ENCODE measurements at places on chromosomes 1 and 21. TPM values are rescaled to one million over a fixed set of nuclear protein-coding genes. Genes with fewer than 3 reads are reported as not detected.

Gene HTR1D
- polyA plus RNA-seq, result not detected

Gene EXTL1
- not detected for polyA plus RNA-seq

Gene PLA2G4A
- not detected for polyA plus RNA-seq

Gene S100B
- polyA plus RNA-seq, result not detected

Gene RUNX3
- polyA plus RNA-seq, result 28.7 TPM

Gene OPN3
- polyA plus RNA-seq, result 188 TPM

Gene MROH9
- not detected for polyA plus RNA-seq

Gene HS2ST1
- 21.6 TPM for polyA plus RNA-seq

Gene ACTL8
- polyA plus RNA-seq, result not detected

Gene ERICH3
- polyA plus RNA-seq, result not detected

Gene TMEM50B
- polyA plus RNA-seq, result 36.7 TPM

Gene ANXA9
- not detected for polyA plus RNA-seq

Gene RHCE
- not detected for polyA plus RNA-seq

Gene LMX1A
- polyA plus RNA-seq, result not detected

Gene CR1L
- not detected for polyA plus RNA-seq

GRCh38 chr1:160416369-160416768 is 16.0 kb downstream of the VANGL2 start:
- H3K36me3 ChIP-seq, result no peaks in the 10 kb centered on the region
- no peak overlapping the region for H3K27ac ChIP-seq
- H3K27me3 ChIP-seq, result peaks cover 5% of the 10 kb centered on the region
- no peak for DNase-seq

- H3K4me1 ChIP-seq, result no peaks in the 10 kb centered on the region
- H3K4me3 ChIP-seq, result no peak overlapping the region
- H3K36me3 ChIP-seq, result no peaks in the 10 kb centered on the region
- no peak for DNase-seq
- no peaks in the 10 kb centered on the region for H3K27me3 ChIP-seq
Measured at GRCh38 chr1:87799451-87799850, 470.8 kb downstream of the LMO4 start.

DNA sequence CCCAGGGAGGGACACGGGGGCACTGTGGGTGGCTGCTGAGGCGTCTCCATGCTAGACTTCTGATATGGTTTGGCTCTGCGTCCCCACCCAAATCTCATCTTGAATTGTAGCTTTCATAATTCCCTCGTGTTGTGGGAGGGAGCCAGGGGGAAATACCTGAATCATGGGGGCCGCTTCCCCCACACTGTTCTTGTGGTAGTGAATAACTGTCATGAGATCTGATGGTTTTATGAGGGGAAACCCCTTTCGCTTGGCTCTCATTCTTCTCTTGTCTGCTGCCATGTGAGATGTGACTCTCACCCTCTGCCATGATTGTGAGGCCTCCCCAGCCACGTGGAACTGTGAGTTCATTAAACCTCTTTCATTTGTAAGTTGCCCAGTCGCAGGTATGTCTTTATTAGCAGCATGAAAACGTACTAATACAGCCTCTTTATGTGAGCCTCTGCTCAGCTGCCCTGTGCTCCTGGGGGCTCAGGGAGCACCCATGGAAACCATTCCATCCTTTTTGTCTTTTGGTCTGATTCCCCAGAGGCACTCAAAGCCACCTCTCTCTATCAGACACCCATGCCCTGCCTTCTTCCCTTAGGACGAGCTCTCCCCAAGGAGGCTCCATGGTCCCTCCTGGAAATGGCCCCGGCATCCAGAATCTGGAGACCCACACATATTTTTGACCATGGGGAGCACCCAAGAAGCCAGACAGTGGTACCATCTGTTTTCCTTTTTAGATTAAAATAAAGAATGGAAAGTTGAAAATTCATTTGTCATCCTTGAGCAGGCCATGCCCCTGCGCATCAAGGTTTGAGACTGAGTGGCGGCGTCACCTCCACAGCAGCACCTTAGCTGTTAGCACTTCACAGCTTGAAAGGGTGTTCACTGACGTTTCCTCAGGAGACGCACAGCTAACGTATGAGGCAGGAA is 65.9 kb upstream of the FAM20B start:
- no peaks in the 10 kb centered on the region for H3K4me1 ChIP-seq
- H3K27ac ChIP-seq, result no peak overlapping the region
- no peak for DNase-seq
- H3K27me3 ChIP-seq, result peaks cover 10% of the 10 kb centered on the region
- H3K36me3 ChIP-seq, result no peaks in the 10 kb centered on the region

DNA sequence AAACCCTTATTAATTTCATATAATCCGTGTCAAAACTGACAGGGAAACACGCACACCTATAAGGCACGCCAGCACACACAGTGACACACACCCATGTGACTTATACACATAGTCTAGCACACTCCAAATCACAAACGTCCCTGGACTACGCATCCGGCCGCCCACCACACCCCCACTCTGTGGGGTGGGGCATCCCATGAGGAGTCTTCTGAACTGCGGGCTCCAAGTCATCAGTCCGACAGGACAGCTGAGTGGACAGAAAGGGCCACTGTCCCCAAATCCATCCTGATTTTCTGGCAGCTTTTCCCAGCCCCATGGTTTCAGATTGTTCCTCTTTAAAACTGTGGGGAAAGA is 829 bp downstream of the PEA15 start:
- H3K4me3 ChIP-seq, result peak overlapping the region; percentile 95
- peak; percentile 30 for DNase-seq
- H3K27me3 ChIP-seq, result no peaks in the 10 kb centered on the region
- H3K36me3 ChIP-seq, result no peaks in the 10 kb centered on the region

- H3K4me1 ChIP-seq, result no peaks in the 10 kb centered on the region
- H3K27me3 ChIP-seq, result peaks cover 18% of the 10 kb centered on the region
- H3K27ac ChIP-seq, result no peak overlapping the region
- no peak overlapping the region for H3K4me3 ChIP-seq
- no peaks in the 10 kb centered on the region for H3K36me3 ChIP-seq
- no peak for DNase-seq
Measured at GRCh38 chr1:101587741-101588140, 350.9 kb downstream of the S1PR1 start.

DNA sequence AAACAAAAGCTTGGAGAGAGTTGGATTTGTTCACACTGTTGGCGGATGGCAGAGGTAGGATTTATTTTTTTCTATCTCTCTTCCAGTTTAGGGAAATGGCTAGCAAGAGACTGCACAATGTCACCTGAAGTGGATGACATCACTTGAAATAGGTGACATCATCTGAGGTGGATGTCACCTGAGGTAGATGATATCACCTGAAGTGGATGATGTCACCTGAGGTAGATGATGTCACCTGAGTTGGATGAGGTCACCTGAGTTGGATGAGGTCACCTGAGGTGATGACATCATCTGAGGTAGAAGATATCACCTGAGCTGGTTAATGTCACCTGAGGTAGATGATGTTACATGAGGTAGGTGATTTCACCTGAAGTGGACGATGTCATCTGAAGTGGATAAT is 413.4 kb downstream of the DSCAM start:
- H3K36me3 ChIP-seq, result no peaks in the 10 kb centered on the region
- H3K4me3 ChIP-seq, result no peak overlapping the region
- no peaks in the 10 kb centered on the region for H3K27me3 ChIP-seq

DNA sequence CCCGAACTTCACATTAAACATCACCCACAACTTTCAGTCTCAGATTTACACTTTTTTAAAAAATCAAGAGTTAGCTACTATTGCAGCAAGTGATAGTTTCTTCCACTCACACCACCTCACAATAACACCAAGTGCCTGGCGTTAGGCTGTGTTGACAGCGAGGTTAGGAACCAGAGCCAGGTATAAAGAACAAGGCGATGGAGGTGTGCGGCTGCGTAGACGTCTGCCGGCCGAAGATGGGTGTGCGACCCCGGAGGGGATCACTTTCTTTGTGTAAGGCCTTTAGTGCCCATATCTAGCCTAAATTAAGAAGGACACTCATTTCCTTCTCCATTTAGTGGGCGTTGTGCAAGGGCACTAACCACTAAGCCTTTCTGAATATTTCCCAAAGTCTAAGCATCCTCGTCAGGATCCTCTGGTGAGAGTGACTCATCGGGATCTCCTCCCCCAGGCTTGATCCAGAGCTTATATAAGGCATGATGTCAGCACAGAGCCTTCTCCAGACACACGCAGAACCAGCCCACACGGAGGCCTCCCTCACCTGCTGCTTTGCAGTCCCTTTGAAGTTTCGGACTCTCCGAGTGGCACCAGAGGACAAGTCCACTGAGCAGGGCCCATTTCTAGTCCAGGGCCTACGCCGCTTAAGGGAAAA is 11.8 kb downstream of the NHLH2 start:
- H3K36me3 ChIP-seq, result no peaks in the 10 kb centered on the region
- no peak for DNase-seq
- H3K4me3 ChIP-seq, result peak overlapping the region; percentile 76

GRCh38 chr1:41286486-41286885 is 44.4 kb upstream of the SCMH1 start:
- no peaks in the 10 kb centered on the region for H3K4me1 ChIP-seq
- peaks cover 70% of the 10 kb centered on the region for H3K27me3 ChIP-seq
- no peak overlapping the region for H3K4me3 ChIP-seq
- H3K36me3 ChIP-seq, result no peaks in the 10 kb centered on the region

GRCh38 chr1:84969489-84970250 is 27.2 kb downstream of the MCOLN2 start:
- H3K4me3 ChIP-seq, result no peak overlapping the region
- H3K4me1 ChIP-seq, result peaks cover 26% of the 10 kb centered on the region
- no peaks in the 10 kb centered on the region for H3K27me3 ChIP-seq
- no peak for DNase-seq
- H3K27ac ChIP-seq, result no peak overlapping the region
- no peaks in the 10 kb centered on the region for H3K36me3 ChIP-seq

DNA sequence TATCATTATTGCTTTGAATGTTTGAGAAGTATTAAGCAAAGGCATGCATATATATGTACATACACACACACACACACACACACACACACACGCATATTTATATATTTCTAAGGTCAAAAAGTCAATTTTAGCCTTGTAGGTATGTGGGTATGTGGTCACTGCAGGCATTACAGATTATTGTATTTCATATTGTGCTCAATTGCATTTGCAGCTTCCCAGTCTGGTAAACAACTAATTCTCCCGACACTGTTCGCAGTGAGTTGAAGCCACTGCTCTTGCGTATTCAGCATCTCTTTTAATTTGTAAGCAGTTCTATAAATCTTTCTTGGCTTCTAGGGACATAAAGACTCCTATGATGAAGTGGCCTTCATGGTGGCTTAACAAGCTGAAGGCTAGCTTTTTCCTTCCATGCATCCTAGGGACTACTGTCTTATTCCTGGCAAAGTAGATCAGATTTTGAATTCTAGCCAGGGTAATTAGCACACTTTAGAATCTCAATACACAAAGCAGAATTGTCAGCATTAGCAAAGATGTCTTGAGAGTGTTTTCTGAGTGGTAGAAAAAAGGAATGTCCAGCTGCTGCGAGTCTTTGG is 368.6 kb upstream of the NEGR1 start:
- DNase-seq, result no peak
- no peak overlapping the region for H3K27ac ChIP-seq
- no peaks in the 10 kb centered on the region for H3K27me3 ChIP-seq
- no peaks in the 10 kb centered on the region for H3K36me3 ChIP-seq
- H3K4me1 ChIP-seq, result no peaks in the 10 kb centered on the region

- no peak for DNase-seq
- H3K4me1 ChIP-seq, result peaks cover 49% of the 10 kb centered on the region
- H3K27ac ChIP-seq, result no peak overlapping the region
- no peak overlapping the region for H3K4me3 ChIP-seq
- H3K27me3 ChIP-seq, result no peaks in the 10 kb centered on the region
Measured at GRCh38 chr1:230195199-230195598, 128.2 kb downstream of the GALNT2 start.

- H3K4me1 ChIP-seq, result no peaks in the 10 kb centered on the region
- no peak overlapping the region for H3K4me3 ChIP-seq
- H3K36me3 ChIP-seq, result no peaks in the 10 kb centered on the region
Measured at GRCh38 chr1:228668553-228669241, 66.6 kb upstream of the RHOU start.

- peaks cover 23% of the 10 kb centered on the region for H3K27me3 ChIP-seq
- no peak overlapping the region for H3K4me3 ChIP-seq
- no peaks in the 10 kb centered on the region for H3K4me1 ChIP-seq
- DNase-seq, result no peak
- no peak overlapping the region for H3K27ac ChIP-seq
Measured at GRCh38 chr21:15140321-15141019, 75.7 kb upstream of the NRIP1 start.

DNA sequence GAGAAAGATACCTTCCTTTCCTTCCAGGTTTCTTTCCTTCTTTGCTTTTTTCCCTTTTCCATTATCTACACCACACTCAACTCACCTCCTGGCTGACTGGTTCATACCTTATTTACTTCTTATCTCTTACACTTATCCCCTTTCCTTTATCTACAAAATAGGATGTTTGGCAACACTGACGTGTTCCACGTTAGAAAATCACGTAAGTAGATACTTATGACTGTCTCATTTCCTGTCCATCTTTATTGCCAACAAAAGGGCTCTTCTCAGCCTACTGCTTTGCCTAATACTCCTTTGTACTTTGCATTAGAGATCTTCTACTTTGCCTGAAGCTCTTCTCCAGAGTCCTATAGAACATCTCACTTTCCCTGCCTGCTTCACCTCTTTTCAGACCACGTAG is 25.1 kb downstream of the SYNJ1 start:
- peaks cover 78% of the 10 kb centered on the region for H3K27me3 ChIP-seq
- H3K27ac ChIP-seq, result no peak overlapping the region
- H3K36me3 ChIP-seq, result peaks cover 15% of the 10 kb centered on the region
- DNase-seq, result no peak
- no peak overlapping the region for H3K4me3 ChIP-seq

- peaks cover 58% of the 10 kb centered on the region for H3K27me3 ChIP-seq
- H3K36me3 ChIP-seq, result peaks cover 5% of the 10 kb centered on the region
- DNase-seq, result peak; percentile 47
- H3K4me1 ChIP-seq, result peaks cover 4% of the 10 kb centered on the region
Measured at GRCh38 chr1:85464497-85465098, 361 bp downstream of the DDAH1 start.

DNA sequence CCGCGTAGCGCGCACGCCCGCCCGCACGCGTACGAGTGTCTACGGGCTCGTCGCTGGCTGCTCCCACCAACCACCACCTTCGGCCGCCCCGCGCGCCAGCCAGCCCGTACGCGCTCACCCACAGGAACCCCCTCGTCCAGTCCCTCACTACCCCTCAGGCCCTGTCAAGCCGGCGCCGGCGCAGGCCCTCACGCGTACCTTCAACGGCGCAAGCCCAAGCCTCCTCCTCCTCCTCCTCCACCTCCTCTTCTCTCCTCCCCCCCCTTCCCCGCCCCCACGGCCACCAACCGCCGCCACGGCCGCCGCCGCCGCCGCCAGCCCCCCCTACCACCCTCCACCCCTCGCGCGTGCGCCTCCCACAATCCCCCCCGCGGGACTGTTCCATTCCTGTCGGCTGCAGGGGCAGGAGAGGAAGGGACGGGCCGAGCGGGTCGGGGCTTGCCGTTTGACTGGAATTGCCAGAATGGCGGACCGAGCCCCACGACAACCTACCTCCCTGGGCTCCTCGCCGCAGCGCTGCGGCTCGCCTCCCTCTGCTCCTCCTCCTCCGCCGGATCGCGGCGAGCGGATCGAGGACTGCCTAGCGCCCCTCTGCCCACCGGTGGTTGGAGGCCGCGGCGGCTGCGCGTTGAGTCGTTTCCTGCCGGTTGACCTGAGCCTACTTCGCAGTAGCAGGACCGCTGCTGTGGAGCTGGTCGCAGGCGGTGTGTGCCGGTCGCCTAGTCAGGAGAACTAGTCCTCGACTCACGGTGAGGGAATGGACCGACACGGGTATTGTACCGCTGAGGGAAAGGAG is at the start of gene ASH1L:
TSS of gene ASH1L (minus strand) at position 223 of the 796 bp plus-strand sequence. CDS start 41,284 bp downstream, outside the sequence.
- no peaks in the 10 kb centered on the region for H3K36me3 ChIP-seq
- H3K4me3 ChIP-seq, result peak within 1 kb of the TSS; percentile 99
- no peaks in the 10 kb centered on the region for H3K27me3 ChIP-seq
- H3K4me1 ChIP-seq, result peaks cover 49% of the 10 kb centered on the region

Data from naive B cell (primary cell).